ENCODE measurements at places on chromosomes 3 and 15. TPM values are rescaled to one million over a fixed set of nuclear protein-coding genes. Genes with fewer than 3 reads are reported as not detected.

DNA sequence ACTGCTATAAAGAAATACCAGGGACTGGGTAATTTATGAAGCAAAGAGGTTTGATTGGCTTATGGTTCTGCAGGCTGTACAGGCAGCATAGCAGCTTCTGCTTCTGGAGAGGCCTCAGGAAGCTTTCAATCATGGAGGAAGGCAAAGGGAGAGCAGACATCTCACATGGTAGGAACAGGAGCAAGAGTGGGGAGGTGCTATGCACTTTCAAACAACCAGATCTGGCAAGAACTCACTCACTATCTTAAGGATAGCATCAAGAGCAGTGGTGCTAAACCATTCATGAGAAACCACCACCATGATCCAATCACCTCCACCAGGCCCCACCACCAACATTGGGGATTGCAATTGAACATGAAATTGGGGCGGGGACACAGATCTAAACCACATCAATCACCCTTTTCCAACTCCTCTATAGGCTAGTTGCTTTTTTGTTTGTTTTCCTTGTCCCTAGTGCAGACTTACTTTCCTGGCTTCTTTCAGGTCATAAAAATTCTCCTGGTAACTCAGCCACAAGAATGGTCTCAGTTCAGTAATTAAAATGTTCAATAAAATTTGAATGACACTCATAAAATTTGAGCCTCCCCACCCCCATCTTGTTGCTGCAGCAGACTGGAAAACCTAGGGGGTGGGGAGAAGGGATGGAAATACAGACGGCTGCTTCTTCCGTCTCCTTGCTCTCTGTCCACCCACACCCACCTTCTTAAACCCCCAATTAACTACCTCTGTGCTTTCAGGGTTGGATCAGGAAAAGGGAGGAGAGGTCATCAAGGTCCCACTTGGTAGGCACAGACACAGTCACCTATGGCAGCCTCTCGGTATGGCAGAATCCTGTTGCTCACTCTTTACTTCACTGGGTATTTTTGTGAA, 16.3 kb upstream of the TIPARP start:
- no peaks in the 10 kb centered on the region for H3K4me1 ChIP-seq
- H3K36me3 ChIP-seq, result no peaks in the 10 kb centered on the region
- no peak for DNase-seq
- no peak overlapping the region for H3K27ac ChIP-seq
- H3K4me3 ChIP-seq, result no peak overlapping the region

DNA sequence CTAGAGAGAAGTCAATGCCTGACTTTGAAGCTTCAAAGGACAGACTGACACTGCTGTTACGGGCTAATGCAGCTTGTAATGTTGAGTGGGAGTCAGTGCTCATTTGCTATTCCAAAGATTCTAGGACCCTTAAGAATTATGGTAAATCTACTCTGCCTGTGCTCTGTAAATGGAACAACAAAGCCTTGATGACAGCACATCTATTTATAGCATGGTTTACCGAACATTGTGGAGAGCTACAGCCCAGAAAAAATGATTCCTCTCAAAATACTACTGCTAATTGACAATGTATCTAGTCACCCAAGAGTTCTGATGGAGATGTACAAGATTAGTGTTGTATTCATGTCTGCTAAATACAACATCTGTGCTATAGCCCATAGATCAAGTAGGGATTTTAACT, 262.3 kb downstream of the EPHA6 start:
- H3K36me3 ChIP-seq, result no peaks in the 10 kb centered on the region
- H3K27ac ChIP-seq, result no peak overlapping the region
- no peaks in the 10 kb centered on the region for H3K27me3 ChIP-seq
- H3K4me3 ChIP-seq, result no peak overlapping the region
- H3K4me1 ChIP-seq, result no peaks in the 10 kb centered on the region
- DNase-seq, result no peak

The GOLGA8R gene
- 2.3 TPM for total RNA-seq

DNA sequence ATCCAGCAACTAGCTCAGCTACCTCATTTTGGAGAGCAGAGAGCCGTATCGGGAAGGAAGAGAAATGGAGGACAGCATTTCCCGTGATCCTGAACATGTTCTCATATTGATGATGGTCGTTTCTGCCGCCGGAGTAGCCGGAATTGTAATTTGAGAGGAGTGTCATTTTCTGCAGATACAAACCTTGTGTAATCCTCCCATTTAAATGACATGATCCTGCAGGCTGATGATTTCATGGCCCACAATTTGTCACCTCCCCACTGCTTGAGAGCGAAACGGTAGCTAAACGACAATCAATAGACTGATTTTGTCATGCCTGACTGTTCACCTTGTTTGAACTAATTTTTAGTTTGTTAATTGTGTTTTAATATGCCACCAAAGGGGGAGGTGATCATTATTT, 126.5 kb upstream of the CNTN6 start:
- no peaks in the 10 kb centered on the region for H3K36me3 ChIP-seq
- no peak overlapping the region for H3K4me3 ChIP-seq
- no peak for DNase-seq
- H3K27ac ChIP-seq, result no peak overlapping the region

The SLC2A2 gene
- not detected for total RNA-seq

The GOLGA8S gene
- 0.31 TPM for total RNA-seq

The TRIM71 gene
- not detected for total RNA-seq

GRCh38 chr3:47824541-47825473, 21.9 kb downstream of the DHX30 start:
- peaks cover 23% of the 10 kb centered on the region for H3K4me1 ChIP-seq
- H3K4me3 ChIP-seq, result peak overlapping the region; percentile 81
- DNase-seq, result peak; percentile 68
- peak overlapping the region; percentile 79 for H3K27ac ChIP-seq
- H3K27me3 ChIP-seq, result no peaks in the 10 kb centered on the region

The NRG4 gene
- total RNA-seq, result 0.63 TPM

- no peak overlapping the region for H3K4me3 ChIP-seq
- H3K4me1 ChIP-seq, result no peaks in the 10 kb centered on the region
- DNase-seq, result no peak
- H3K27me3 ChIP-seq, result no peaks in the 10 kb centered on the region
- H3K36me3 ChIP-seq, result no peaks in the 10 kb centered on the region
Observed at GRCh38 chr3:172542999-172543398, 19.8 kb upstream of the TNFSF10 start.

The COL8A1 gene
- total RNA-seq, result 43.3 TPM
